ENCODE measurements at places on chromosomes 11 and 22.

GRCh38 chr11:64600281-64600992 lies 9.4 kb downstream of the SLC22A12 start:
- DNase-seq: no peak

GRCh38 chr11:66891851-66892660 lies 35.2 kb downstream of the LRFN4 start:
- DNase-seq: no peak

DNA sequence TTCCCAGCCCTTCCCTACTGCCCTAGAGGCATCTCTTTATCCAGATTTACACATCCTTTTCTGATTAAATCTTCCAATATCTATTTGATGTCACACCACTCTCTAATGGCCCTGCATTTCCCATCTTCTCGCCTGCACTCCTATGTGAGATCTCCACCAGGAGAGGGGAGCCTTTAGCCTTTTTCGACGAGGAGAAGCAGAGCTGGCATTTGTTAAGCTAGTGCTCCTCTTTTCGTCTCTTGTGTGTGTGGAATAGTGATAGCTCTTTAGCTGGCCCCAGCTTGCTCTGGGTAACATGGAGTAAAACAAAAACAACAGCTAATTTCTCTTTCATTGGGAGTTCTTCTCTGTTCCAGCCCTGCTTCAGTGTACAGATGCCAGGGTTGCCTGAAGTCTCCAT lies 536.5 kb downstream of the NTM start:
- no peak for DNase-seq

DNA sequence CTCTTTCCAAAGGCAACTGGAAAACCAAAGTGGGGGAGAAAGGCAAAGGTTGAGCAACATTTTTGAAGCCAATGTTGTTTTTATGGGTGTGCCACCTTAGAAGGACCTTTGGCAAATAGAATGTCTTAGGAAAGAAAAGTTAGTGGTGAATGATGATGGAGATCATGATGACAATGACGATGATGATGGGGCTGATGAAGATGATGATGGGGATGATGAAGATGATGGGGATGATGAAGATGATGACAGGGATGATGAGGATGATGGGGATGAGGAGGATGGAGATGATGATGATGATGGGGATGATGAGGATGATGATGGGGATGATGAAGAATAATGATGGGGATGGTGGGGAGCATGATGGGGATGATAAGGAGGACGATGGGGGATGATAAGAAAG lies 78.4 kb upstream of the MTMR2 start:
- DNase-seq: no peak

DNA sequence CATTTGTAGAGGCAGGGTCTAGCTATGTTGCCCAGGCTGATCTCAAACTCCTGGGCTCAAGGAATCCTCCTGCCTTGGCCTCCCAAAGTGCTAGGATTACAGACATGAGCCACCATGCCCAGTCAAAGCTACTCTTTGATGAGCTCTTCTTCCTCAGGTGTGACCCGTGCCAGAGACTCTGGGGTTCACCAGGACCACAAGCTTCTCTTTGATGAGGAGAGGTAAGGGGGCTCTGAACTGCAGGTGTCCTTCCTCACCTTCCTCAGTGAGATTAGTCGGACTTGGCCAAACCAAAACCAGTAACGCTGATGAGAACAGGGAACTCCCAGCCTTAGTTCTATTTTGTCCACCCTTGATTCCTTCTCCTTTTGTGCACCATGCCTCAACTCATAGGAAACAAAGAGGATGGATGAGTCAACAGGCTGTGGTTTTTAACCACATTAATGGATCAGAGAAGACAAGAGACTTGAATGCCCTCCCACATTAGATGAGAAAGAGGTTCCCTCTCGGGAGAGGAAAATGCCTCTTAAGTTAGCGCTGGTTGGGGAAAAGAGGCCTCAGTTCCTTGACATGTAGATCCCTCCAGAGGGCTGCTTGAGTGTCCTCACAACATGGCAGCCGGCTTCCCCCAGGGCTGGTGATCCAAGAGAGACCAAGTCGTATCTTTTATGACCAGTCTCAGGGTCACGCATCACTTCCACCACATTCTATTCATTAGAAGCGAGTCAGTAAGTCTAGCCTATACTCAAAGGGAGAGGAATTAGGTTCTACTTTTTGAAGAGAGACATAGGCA lies 25.7 kb upstream of the CTR9 start:
- no peak for DNase-seq

GRCh38 chr11:94584978-94585377 lies 17.8 kb downstream of the PIWIL4 start:
- DNase-seq: no peak

GRCh38 chr11:103332409-103332808 lies 223.2 kb downstream of the DYNC2H1 start:
- no peak for DNase-seq

GRCh38 chr11:16081382-16082094 lies 274.8 kb downstream of the SOX6 start:
- DNase-seq: no peak

DNA sequence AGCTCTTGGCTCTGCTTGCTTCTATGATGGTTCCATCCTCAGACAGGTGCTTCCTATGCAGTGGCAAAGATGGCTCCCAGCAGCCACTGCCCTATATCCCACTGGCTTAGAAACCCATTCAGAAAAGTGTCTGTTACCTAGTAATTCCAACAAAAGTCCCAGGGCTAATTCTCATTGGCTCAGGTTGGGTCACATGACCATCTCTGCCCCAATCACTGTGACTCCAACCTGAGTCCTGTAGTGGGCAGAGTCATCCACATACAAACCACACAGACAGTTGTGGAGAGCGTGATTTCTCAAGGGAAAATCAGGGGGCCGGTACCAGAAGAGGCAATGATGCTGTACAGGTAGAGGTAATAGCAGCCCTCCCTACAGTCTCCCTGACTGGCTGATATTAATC lies 67.5 kb downstream of the LHFPL7 start:
- no peak for DNase-seq

DNA sequence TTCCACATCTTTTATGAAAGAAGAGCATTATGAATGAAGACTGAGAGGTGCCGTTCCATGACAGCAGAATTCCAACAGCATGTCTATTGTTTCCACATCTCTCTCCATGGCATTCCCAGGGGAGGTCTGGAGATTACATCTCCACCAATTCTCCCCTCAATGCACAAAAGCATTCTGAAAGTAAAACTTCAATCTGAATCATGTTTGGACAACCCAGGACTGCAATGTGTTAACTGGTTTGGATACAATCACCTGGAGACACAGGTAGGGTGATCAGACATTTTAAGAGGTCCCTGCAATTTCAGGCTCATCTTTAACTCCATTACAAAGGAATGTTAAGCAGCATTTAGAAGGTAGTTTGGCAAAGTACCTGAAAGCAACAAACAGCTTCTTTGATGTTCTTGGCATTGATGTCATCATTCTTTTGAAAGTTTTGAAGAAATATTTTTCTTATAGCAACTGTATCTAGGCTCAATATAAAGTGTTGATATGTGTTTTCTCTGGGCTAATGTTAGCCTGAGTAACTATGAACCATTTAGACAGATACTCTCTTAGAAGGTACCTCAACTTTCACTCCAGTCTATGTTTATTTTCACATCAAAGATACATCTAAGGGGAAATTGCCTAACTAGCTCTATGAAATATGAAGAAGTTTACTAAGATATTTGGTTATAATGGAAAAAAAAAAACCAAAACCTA lies 181.4 kb upstream of the MTMR2 start:
- DNase-seq: no peak

GRCh38 chr11:19828382-19829108 lies 115.9 kb downstream of the NAV2 start:
- no peak for DNase-seq

DNA sequence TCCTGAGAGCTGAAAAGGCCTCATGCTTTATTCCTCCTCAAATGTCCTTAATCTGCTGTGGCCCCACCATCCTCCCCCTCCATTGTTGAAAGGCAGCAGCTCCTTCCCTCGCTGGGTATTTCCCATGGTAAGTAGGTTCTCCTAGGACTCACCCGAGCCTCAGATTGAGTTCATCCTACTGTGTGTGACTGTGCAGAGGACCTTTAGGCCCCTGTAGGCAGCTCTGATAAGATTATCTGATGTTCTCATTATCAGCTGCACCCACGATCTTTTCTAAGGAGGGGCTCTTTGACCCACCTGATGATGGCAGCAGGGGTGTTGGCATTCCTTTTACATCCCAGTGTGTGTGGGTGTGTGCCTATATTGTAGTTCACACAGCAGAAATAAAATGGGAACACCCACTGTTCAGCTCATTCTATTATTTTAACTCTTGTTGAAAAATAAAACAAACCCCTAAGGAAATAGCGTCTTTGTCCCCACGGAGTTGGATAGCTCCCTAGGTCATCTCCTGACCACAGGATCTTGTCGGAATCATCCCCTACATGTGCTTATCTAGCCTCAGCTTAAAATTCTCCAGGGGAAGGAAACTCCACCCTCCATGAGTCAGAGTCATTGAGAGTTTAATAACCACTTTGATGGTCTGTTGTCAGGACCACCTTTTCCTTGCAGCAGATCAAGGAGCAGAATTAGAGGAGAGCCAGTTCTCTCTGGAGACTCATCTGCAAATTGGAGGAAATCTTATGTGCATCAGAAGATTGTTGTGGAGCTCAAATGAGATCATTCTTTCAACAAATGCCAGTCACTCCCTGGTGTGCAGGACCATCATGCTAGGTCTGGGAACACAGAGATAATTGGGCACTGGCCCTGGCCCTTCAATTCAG lies 19.3 kb downstream of the ENDOD1 start:
- no peak for DNase-seq

DNA sequence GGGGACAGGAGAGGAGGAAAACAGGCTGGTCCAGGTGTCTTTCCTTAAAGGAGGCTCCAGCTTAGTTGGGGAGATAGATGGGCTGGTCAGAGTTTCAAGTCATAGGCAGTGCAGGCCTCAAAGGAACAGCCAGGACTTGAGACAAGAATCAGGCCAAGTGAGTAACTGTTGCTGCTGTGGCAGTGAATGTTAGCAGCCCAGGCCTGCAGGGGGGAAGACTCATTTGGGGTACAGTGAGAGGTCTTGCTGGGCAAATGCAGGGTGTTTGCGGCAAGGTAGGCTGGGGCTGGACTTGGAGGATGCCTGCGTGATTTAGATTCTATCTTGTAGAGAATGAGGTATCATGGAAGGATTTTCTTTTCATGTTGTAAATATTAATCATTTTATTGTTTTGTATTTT lies 24.1 kb downstream of the PTPRJ start:
- no peak for DNase-seq

DNA sequence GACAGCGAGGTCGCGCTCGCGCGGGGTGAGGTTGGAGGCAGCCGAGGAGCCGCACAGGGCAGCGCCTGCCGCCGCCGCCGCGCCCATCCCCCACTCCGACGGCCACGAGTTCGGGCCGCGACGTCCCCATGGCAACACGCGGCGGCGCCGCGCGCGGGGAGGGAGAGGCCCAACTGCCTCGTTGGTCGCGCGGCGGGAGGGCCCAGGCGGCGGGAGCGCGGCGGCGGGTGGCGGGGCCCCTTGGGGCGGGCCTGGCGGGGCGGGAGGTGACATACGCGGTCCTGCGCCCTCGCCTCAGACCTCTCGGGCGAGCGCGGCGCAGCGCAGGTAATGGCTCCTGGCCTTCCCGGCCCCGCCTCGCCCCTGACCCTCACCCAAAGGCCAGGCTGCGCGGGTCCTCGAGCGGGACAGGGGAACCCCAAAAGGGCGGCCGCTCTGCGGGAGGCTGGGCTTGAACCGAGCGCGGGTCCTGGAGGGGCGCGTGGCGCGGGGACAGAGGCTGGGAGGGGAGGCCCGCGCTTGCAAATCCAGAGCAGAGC lies at the start of gene DEUP1:
DEUP1 (plus strand) TSS at position 297 of the 539 bp plus-strand sequence. CDS start 1,518 bp downstream, outside the sequence.
- peak; percentile 30 for DNase-seq

DNA sequence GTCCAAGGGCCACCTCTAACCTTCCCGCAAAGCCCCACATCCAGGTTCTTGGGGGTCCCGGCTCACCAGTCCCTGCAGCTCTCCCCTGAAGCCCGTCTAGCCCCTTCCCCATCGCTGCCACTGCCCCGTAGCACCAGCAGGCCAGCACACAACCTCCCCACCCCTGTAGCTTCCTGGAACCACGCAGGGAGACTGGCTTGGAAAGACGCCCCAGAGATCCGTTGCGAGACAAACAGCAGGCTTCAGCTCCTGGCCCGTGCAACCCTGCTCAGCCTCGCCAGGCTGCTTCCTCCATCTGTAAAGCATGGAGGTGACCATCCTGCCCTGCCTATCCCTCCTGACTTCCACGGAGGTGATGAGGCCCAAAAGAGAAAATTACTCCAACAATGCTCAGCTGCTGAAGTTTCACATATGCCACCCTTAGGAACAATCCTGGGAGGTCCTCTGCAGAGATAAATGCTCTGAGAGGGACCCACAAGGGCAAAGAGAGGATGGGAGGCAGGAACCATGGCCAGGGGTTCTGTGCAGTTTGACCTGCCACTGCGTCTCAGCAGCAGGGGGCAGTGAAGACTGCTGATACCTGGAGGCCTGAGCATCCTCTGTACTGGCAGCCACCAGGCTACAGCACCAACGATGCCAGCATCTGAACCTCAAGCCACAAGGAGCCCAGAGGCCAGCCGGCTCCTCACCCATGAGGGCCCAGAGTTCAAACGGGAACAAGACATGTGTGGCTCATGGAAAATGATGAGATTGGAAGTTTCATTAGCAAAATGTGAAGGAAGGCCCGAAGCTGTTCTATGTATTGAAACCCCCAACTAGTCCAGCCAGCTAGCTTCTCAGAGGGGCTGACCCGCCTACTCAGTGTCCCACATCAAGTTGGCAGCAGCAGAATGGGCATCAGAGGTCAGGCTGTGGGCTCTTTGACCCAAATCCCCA lies 16.1 kb downstream of the DGCR2 start:
- DNase-seq: no peak

DNA sequence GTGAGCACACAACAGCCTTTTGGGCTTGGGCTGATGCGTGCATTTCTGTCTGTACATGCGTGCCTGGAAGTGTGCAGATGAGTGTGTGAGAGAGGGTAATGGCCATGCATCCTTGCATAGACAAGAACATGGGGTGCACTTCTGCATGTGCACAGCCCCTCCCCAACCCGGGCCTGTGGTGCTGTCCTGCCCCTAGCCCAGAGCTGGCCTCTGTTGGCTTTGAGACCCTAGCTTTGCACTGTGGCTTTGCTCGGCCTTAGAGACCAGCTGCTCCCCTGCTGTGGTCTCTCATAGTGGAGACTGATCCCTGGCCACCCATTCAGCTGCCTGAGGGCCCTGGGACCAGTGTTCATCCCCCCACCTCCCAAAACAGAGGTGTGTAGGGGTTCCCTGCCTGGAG lies 25.4 kb downstream of the ST3GAL4 start:
- no peak for DNase-seq

GRCh38 chr11:108824545-108824944 lies 159.7 kb downstream of the DDX10 start:
- no peak for DNase-seq

- no peak for DNase-seq
Observed at GRCh38 chr22:27088026-27088425, 430.6 kb downstream of the MIAT start.
